Umbilical cord (tissue), 2 donors: ENCODE measurements at places on chromosomes 3 and 15. TPM values are rescaled to one million over a fixed set of nuclear protein-coding genes. Genes with fewer than 3 reads are reported as not detected.

Gene LMAN1L
- 1.2 TPM for total RNA-seq

Gene CD200
- total RNA-seq: 13.2 TPM

Gene NR1I2
- total RNA-seq: 0.96 TPM

Gene CCNL1
- total RNA-seq: 505 TPM

Gene ZPLD1
- 3.6 TPM for total RNA-seq

Gene PCSK6
- total RNA-seq: 22.6 TPM

Gene ACSBG1
- 1.2 TPM for total RNA-seq

Gene GOLGA6D
- total RNA-seq: 1.9 TPM

Gene SYNPR
- 9.9 TPM for total RNA-seq
